Natural killer cell treated with Interleukin-12 subunit alpha and Interleukin-12 subunit beta and Interleukin-15 and Interleukin-18, amount 100 ng/mL, for 72 hours (primary cell): ENCODE measurements at places on chromosomes 1 and 21. TPM values are rescaled to one million over a fixed set of nuclear protein-coding genes. Genes with fewer than 3 reads are reported as not detected.

CD52 gene
- 17.2 TPM for total RNA-seq

DNA sequence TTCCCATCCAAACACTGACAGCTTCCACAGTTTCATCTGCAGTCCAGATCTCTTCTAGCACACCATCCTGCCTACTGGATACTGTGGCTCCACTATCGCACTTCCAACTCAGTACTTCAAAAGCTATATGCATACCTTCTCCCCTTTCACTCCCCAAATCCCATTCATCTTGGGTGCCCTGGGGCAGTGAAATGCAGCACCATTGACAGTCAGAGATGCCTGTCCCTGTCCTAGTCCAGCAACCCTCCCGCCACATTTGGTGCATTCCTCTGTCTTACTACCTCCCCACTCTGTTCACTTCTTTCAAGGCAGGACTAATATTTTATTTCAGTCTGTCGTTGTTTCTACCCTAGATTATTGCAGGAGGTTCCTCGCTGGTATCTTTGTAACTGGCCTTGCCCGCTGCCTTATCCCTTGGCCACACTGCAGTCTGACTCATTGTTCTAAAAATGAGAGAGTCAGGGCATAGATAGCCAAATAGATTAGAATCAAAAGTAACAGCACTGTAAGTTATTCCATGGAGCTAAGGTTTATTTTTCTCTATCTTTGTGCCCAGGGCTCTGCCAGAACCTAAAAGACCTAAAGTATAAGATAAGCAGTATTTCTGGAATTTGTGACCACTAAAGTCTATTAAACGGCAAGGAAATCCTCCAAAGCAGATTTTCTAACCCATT is 96.7 kb downstream of the ESRRG start:
- no peak for DNase-seq

GRCh38 chr1:110874324-110875215 is 1.6 kb downstream of the CD53 start:
- DNase-seq: no peak

- no peak for DNase-seq
Observed at GRCh38 chr1:155729031-155729898, 40.4 kb downstream of the DAP3 start.

DNA sequence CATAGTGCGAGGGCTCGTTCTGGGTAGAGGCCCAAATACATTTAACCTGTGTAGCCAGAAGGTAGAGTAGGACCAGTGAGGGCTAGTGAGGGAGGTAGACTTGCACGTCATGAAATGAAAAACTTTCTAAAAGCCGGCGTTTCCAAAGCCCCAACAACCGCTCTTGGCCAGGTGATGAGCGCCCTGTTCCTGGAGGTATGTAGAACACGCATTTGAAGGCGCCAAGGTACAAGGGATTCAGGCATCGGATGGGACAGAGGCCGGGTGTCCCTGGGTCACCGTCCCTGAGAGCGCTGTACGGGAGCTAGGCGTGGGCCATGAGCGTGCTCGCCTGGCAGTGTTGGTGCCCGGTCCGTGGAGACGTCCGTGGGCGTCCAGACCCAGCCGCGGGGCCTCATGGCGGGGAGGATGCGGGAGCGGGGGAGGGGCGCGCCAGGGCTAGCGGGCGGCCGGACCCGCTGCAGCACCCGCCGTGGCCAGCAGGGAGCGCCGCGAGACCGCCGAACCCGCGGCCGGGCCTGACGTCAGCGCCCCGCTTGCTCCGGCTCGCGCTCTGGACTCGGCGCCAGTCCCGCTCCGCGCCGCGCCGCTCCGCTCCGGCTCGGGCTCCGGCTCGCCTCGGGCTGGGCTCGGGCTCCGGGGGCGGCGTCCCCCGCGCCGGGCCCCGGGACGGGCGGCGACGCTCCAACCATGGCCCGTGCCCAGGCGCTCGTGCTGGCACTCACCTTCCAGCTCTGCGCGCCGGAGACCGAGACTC is at the start of gene PTPRU:
PTPRU (plus strand) TSS at position 568 of the 757 bp plus-strand sequence; CDS start at position 691, 123 bp downstream.
- DNase-seq: peak; percentile 82
